ENCODE measurements at places on chromosomes 5 and 9.

- no peak for DNase-seq
Measured at GRCh38 chr5:135339623-135340022, 59.4 kb downstream of the MACROH2A1 start.

- no peak for DNase-seq
Measured at GRCh38 chr5:52107210-52107905, 680.4 kb upstream of the ITGA1 start.

DNA sequence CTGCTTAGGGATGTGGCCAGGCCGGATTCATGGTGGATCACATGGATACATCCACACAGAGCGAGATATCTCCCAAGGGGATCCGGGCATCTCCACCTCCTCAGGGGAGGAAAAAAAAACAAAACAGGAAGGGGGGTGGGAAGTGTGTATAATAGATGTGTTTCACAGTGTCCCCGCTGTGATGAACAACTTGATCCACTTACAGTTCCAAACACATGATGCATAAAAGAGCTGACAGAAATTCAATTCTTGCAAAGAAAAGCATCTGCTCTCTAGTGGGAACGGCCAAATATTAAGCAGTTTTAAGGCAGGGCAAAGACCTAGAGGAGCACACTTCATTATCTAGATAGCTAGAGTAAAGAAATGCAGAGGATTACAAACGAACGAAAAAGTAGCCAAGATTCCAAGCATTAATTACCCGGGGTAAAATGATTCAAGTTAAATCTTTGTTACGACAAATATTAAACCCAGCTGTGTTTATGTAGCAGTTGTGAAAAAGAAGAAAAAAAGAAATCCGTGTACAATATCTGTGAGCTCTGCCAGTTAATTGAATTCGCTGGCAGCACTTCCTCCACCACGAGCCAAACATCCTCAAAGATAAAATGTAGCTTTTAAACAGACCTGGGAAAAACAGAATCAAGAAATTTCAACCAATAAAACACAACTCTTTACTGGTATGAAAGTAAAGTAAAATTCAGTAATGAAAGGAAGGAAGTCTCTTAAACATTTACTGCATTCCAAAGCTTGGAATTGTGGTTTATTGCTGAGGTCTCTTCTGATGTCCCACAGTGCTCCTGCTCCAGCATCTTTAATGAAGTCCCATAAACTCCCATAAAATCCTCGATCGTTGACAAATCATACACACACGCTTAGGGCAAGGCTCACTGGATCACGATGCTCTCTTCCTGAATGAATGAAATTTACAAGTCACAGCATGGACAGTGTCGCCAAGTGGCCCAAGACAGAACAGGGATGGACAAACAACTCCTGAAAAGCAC, 213.0 kb downstream of the CRB2 start:
- no peak for DNase-seq

- no peak for DNase-seq
Measured at GRCh38 chr9:115169003-115169402, 51.0 kb upstream of the TNC start.

DNA sequence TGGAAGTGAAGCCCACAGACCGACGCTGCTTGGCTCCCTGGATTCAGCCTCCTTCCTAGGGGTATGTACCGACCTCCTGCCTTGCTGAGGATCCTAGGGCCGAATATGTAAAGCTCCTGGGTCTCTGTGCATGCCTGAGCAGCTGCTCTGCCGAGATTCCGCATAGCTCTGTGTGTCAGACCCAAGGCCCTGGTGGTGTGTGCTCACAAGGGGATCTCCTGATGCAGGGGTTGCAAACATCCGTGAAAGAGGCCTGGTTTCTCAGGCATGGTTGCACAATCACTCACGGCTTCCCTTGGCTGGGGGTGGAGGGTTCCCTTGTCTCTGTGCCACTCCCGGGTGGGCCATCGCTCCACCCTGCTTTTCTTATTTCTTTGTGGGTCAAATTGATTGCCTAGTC, 19.9 kb upstream of the SVEP1 start:
- DNase-seq = no peak

- no peak for DNase-seq
Measured at GRCh38 chr5:78907255-78907891, 77.7 kb downstream of the ARSB start.

- DNase-seq = peak; percentile 96
Measured at GRCh38 chr5:75336615-75337336, at the start of gene HMGCR. HMGCR (plus strand) TSS chr5:75337220; CDS start chr5:75342606, 5,386 bp downstream.

DNA sequence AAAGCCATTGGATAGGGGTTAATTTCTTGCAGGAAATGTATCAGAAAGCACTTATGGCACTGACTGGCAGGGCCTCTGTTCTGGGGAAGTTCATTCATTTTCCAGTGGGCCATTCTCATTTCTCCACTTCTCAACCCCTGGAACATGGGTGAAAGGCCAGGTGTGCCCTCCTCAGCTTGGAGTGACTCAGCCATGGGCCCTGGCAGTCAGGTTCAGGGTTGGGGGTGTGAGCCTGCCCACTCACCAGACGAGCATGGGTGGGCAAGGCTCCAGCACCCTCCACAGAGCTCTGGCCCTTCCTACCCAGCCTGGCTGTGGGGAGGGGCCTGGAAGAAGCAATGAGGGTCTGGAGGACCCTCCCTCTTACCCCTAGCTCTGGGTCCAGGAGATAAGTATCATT, 174.4 kb downstream of the HSPA4 start:
- DNase-seq = no peak

DNA sequence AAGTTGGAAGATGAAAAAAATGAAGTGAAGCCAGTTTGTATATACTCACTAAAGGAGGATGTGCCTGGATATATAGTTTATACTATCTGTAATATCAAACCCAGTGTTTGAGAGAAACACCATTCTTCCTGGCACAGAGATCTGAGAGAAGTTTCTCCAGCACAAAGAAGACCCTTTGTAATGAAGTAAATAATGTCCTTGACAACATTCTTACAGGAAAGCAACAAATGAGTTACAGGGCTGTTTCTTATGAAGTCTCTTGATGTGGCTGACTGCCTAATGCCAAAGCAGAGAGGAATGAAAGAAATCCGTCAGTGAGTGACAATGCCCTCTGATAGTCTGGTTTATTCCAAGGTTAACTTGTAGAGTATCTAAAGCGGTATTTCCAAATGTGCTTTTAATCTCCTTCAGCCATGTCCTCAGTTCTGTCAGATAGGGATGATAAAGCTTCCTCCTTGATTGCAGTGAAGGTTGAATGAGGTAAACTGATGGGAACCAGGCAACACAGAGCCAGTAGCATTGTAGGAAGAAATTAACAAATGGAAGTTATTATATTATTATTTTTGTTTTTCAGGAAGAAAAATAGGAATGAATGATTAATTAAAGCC, 123.1 kb upstream of the ZNF608 start:
- DNase-seq = no peak
